Skeletal muscle tissue (tissue), 5 donors: ENCODE measurements at places on chromosomes 2 and 18. TPM values are rescaled to one million over a fixed set of nuclear protein-coding genes. Genes with fewer than 3 reads are reported as not detected.

The TUBB8B gene
- not detected for total RNA-seq

The HSPD1 gene
- 146 TPM for total RNA-seq

The SLC14A1 gene
- total RNA-seq = 14.6 TPM

The GPR35 gene
- total RNA-seq = 1.0 TPM

The FER1L5 gene
- 0.52 TPM for total RNA-seq

The PARD3B gene
- 19.8 TPM for total RNA-seq

The EFEMP1 gene
- total RNA-seq = 18.3 TPM

The KIF5C gene
- total RNA-seq = 1.0 TPM

The MEX3C gene
- total RNA-seq = 37.6 TPM

The SPAST gene
- total RNA-seq = 39.7 TPM

The CCNT2 gene
- 35.0 TPM for total RNA-seq

The LTBP1 gene
- 78.8 TPM for total RNA-seq

The GTF2A1L gene
- not detected for total RNA-seq

The ELOA2 gene
- not detected for total RNA-seq

The CTLA4 gene
- not detected for total RNA-seq

The GREB1L gene
- 12.5 TPM for total RNA-seq

The SPP2 gene
- total RNA-seq = not detected

The MROH2A gene
- total RNA-seq = not detected

The CCDC148 gene
- total RNA-seq = 0.52 TPM
